ENCODE measurements at places on chromosomes 4 and X. TPM values are rescaled to one million over a fixed set of nuclear protein-coding genes. Genes with fewer than 3 reads are reported as not detected.
A peak's percentile ranks its signal among the peaks of the same experiment; 100 is the strongest.

DNA sequence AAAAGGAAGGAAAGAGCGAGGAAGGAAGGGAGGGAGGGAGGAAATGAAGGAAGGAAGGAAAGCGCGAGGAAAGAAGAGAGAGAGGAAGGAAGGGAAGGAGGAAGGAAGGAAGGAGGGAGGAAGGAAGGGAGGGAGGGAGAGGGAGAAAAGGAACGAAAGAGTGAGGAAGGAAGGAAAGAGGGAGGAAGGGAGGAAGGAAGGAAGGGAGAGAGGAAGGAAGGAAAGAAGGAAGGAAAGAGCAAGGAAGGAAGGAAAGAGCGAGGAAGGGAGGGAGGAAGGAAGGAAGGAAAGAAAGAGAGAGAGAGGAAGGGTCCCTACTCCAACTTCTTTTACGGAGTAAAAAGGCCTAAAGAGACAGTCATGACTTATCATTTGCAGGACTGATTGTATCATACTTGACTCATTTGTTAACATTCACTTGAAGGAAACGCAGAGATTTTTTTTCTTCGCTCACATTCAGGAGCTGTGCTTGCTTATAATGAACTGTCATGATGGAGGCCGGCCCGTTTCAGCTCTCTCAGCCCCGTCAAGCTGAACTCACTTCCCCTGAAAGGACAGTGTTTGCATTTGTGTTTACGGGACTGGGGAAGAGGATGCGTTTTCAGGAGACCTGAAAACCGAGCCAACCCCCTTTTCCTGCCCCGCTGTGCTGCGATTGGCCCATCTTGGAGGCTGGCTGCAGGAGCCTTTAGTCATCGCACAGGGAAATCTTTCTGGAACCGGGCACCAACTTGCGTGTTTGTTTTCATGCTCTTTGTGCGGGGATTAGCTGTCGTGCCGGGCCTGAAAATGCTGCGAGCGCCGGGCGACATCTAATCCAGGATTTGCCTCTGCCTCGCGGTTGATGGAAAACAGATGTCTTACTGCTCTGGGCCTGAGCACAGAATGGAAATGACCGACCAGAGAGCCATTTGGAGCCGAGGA lies 17.8 kb downstream of the TRIM2 start:
- H3K4me1 ChIP-seq: peaks cover 17% of the 10 kb centered on the region
- H3K27me3 ChIP-seq: no peaks in the 10 kb centered on the region
- DNase-seq: peak; percentile 48
- peak overlapping the region; percentile 54 for H3K4me3 ChIP-seq
- no peak overlapping the region for H3K27ac ChIP-seq

The WDR45 gene
- 41.4 TPM for total RNA-seq

The MAP9 gene
- total RNA-seq: 12.0 TPM

- no peaks in the 10 kb centered on the region for H3K36me3 ChIP-seq
- no peak overlapping the region for H3K4me3 ChIP-seq
These were observed 616.0 kb downstream of the IQCM start for GRCh38 chr4:149199594-149199993.

The HEPH gene
- not detected for total RNA-seq

DNA sequence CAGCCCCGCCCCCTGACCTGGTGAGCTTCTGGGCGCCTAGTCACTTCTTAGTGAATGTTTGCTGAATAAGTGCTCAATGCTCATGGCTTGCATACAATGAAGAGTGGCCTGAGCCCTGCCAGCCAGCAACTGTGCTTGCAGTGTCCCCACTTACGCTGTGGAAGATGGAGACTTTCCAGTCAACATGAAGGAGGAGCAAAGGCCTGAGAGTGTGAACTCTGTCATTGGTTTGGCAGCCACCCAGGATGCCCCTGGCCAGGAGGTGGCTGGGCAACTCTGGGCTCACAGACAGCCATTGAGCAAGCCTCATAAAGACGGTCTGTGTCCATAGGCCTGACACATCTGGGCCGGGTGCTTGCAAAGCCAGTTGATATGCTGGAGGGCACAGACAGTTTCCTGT lies 72.1 kb upstream of the MAMLD1 start:
- no peak overlapping the region for H3K4me3 ChIP-seq
- no peak overlapping the region for H3K27ac ChIP-seq
- no peaks in the 10 kb centered on the region for H3K4me1 ChIP-seq
- DNase-seq: no peak
- H3K36me3 ChIP-seq: no peaks in the 10 kb centered on the region
- H3K27me3 ChIP-seq: no peaks in the 10 kb centered on the region

DNA sequence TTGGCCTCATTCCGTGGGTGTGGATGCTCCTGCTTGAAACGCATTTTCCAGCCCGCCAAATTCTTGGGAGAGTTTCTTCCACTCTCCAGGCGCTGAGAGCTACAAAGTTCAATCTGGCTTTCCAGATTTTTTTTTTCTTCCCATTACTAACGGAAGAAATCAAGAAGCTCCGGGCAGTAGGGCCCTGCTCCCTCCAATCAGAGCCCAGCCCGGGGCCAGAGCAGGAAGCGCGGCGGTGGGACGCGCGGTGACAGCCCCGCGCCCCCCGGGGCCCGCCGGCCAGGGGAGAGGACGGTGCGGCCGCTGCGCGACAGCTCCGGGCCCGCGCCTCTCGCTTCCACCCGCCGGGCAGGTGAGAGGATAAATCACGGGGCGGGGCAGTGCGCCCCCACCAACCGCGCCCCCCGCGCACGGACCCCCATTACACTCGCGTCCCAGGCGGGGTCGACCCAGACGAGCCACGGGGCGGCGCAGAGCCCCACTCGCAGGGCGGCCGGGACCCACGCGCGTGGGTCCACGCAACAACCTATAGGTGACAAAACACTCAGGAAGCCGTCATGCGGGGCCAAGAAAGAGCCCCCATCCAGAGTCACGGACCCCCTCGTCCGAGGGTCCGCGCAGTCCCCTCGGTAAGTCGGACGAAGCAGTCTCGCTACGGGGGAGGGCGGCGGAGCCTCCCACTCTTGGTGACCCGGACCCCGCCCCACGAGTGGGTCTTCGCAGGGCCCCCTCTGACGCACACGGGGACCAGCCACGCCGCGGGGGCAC lies 868 bp downstream of the AFAP1 start:
- H3K36me3 ChIP-seq: no peaks in the 10 kb centered on the region
- peak; percentile 62 for DNase-seq
- H3K4me3 ChIP-seq: peak overlapping the region; percentile 61
- H3K27me3 ChIP-seq: no peaks in the 10 kb centered on the region
- peaks cover 20% of the 10 kb centered on the region for H3K4me1 ChIP-seq

The FABP2 gene
- total RNA-seq: not detected

The SPANXN3 gene
- total RNA-seq: not detected

DNA sequence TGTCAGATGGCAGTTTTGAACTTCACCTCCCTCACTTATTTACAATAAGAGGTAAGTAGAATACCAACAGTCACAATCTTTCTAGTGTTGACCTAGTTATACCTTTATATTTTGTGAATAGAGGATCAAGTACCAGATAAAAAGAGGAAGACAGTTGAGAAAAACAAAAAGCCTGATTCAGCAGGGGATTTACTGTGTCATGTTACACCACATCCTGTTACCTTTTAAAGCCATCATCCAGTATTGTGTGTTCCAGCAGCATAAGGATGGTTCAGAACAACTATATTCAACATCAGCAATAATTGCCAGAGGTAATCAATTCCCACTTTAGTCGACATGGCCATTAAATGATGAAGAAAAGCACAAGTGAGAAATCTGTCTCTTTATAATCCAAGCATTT lies 21.3 kb upstream of the CXCL6 start:
- H3K4me1 ChIP-seq: no peaks in the 10 kb centered on the region
- DNase-seq: no peak
- no peak overlapping the region for H3K4me3 ChIP-seq
- no peaks in the 10 kb centered on the region for H3K27me3 ChIP-seq
- H3K36me3 ChIP-seq: no peaks in the 10 kb centered on the region

DNA sequence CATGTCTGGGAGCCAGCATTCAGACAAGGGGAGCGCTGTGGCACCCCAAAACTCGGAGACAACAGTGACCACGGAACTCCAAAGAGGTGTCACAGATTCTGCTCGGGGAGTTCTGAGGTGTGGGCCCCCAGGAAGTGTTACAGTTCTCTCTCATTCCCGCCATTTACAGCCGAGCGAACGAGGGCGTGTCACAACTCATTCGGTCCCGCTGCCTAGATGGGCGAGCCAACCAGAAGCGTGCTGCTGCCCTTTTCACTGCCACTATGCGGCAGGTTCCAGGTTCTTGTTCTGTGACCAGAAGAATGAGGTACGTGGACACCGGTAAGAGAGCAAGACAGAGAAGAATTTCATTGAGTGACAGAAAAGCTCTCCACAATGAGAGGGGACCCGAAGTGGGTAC lies 1370.6 kb upstream of the AGA start:
- no peak overlapping the region for H3K4me3 ChIP-seq
- no peak for DNase-seq
- H3K36me3 ChIP-seq: no peaks in the 10 kb centered on the region
- no peaks in the 10 kb centered on the region for H3K27me3 ChIP-seq

DNA sequence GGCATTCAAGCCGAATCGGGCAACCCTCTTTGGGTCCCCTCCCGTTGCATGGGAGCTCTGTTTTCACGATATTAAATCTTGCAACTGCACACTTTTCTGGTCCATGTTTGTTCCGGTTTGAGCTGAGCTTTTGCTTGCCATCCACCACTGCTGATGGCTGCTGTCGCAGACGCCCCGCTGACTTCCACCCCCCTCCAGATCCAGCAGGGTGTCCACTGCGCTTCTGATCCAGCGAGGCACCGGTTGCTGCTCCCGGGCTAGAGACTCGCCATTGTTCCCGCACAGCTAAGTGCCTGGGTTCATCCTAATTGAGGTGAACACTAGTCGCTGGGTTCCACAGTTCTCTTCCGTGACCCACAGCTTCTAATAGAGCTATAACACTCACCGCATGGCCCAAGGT lies 13.3 kb downstream of the ACOX3 start:
- H3K4me3 ChIP-seq: no peak overlapping the region
- no peak overlapping the region for H3K27ac ChIP-seq
- no peaks in the 10 kb centered on the region for H3K36me3 ChIP-seq
- peaks cover 16% of the 10 kb centered on the region for H3K4me1 ChIP-seq
- DNase-seq: no peak
- no peaks in the 10 kb centered on the region for H3K27me3 ChIP-seq

The SPANXA1 gene
- not detected for total RNA-seq

GRCh38 chr4:14221176-14221575 lies 593.7 kb upstream of the BOD1L1 start:
- H3K4me3 ChIP-seq: no peak overlapping the region
- H3K4me1 ChIP-seq: no peaks in the 10 kb centered on the region
- no peaks in the 10 kb centered on the region for H3K36me3 ChIP-seq
- no peak overlapping the region for H3K27ac ChIP-seq

The TMPRSS11A gene
- not detected for total RNA-seq

The SYNPO2 gene
- total RNA-seq: 0.22 TPM

The DCAF12L2 gene
- not detected for total RNA-seq

DNA sequence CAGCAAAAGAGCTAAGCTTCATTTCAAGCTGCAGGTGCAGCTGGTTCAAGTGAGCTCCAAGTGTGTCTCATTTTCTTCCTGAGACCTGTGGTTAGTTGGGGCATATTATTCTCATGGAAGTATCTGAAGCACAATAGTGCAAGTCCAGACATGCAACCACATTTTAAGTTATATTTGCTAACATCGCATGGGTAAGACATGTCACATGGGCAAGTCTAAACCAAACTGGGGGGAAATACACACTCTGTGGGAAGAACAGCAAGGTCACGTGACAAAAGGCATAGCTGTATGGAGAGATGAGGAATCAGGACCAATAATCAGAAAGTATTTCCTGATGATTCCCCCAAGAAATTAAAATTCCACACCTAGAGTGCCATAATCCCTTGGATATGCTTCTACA lies 94.9 kb upstream of the NDP start:
- no peaks in the 10 kb centered on the region for H3K4me1 ChIP-seq
- DNase-seq: no peak
- H3K36me3 ChIP-seq: no peaks in the 10 kb centered on the region
- H3K27ac ChIP-seq: no peak overlapping the region
- no peaks in the 10 kb centered on the region for H3K27me3 ChIP-seq

- H3K4me3 ChIP-seq: no peak overlapping the region
- no peaks in the 10 kb centered on the region for H3K4me1 ChIP-seq
- no peak overlapping the region for H3K27ac ChIP-seq
- H3K36me3 ChIP-seq: no peaks in the 10 kb centered on the region
These were observed 155.8 kb downstream of the FAM47B start for GRCh38 chrX:35098419-35098818.

The FDCSP gene
- not detected for total RNA-seq

DNA sequence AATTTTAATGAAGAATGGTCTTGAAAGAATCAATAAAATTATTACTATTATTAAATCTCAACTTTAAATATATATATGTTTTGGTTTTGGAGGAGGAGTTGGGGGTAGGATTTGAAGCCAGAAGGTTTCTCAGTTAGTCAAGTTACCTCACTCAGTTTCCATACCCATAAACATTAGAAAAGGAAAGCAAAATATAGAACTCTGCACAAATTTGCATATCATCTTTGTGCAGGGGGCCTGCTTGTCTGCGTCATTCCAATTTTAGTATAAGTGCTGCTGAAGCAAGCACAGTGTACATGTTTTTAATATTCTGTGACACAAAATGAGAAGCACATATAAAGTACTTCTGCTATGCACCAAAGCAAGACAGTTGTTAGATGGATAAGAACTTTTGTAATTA lies 47.5 kb upstream of the SCRG1 start:
- H3K4me3 ChIP-seq: no peak overlapping the region
- H3K36me3 ChIP-seq: no peaks in the 10 kb centered on the region
- H3K4me1 ChIP-seq: no peaks in the 10 kb centered on the region
- no peaks in the 10 kb centered on the region for H3K27me3 ChIP-seq
- no peak overlapping the region for H3K27ac ChIP-seq

The COL25A1 gene
- not detected for total RNA-seq

The ETDA gene
- not detected for total RNA-seq

DNA sequence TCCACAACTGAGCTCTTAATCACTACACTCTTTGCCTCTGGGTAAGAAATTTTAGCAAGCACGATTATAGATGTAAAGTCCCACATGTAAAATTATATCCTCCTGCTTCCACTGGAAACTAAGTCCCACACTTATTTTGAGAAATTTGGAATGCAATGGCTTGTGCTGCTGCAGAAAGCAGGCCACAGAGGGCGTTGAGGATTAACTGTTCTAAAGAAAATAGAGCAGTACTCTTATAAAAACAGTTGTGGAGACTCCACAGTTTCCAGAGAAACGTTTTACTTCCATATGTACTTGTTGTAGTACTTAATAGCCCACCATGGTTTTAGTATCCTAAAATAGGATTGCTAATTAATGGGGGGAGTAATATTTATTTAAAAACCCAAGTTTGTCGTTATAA lies 1.7 kb upstream of the CENPC start:
- H3K4me1 ChIP-seq: peaks cover 19% of the 10 kb centered on the region
- no peak for DNase-seq
- H3K4me3 ChIP-seq: no peak overlapping the region
- H3K27ac ChIP-seq: no peak overlapping the region
- H3K27me3 ChIP-seq: no peaks in the 10 kb centered on the region

Data from CD8-positive, alpha-beta memory T cell (primary cell).